ENCODE measurements at places on chromosomes 12 and 14.
A peak's percentile ranks its signal among the peaks of the same experiment; 100 is the strongest.

- DNase-seq: no peak
Measured at GRCh38 chr12:52850681-52851080, 1.9 kb upstream of the KRT78 start.

- no peak for DNase-seq
Measured at GRCh38 chr14:58695514-58695913, 57.8 kb downstream of the DACT1 start.

DNA sequence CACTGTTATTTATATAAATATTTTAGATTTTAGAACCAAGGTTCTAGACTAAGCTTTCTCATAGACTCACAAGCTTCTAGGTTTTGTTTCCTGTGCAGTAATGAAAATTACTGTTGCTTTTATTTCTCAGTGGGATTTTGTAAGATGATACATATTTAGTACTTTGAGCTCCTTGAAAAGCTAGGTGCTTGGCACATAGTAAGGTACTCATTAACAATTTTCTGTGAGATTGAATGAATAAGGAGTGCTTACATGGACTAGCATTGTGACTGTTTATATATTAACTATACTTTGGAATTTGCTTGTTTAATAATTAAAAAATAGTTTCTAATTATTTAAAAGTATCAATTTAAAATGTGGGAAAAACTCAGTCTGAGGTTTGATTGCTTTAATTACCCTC is 85.7 kb downstream of the MIA2 start:
- DNase-seq: no peak

- DNase-seq: no peak
Measured at GRCh38 chr12:101969-102878, 35.7 kb downstream of the IQSEC3 start.

GRCh38 chr12:45268672-45269411 is 52.9 kb downstream of the ANO6 start:
- DNase-seq: peak; percentile 2

GRCh38 chr12:111788178-111788654 is 21.5 kb downstream of the ALDH2 start:
- peak; percentile 44 for DNase-seq

- DNase-seq: no peak
Measured at GRCh38 chr12:120180975-120181374, 13.5 kb downstream of the GCN1 start.

GRCh38 chr12:90622431-90622830 is 332.5 kb downstream of the CCER1 start:
- DNase-seq: no peak

- no peak for DNase-seq
Measured at GRCh38 chr14:46581036-46581671, 70.4 kb downstream of the RPL10L start.

DNA sequence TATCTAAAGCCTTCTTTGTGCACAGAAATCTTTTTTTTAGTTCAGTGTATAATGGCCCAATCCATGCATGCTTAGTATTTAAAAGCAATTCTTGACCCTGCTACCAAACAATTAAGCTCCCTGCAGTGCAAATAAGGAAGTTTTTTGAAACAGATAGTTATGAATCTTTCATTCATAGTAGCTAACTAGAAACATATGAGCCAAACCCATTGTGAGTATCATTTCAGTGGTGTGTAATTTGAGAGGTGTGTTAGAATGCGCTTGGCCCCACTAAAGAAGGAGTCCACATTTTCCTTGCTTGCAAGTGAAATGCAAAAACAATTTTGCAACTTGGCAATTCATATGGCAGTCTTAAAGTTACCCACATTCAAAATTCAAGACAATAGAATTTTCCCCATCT is 14.4 kb downstream of the EPS8 start:
- no peak for DNase-seq

DNA sequence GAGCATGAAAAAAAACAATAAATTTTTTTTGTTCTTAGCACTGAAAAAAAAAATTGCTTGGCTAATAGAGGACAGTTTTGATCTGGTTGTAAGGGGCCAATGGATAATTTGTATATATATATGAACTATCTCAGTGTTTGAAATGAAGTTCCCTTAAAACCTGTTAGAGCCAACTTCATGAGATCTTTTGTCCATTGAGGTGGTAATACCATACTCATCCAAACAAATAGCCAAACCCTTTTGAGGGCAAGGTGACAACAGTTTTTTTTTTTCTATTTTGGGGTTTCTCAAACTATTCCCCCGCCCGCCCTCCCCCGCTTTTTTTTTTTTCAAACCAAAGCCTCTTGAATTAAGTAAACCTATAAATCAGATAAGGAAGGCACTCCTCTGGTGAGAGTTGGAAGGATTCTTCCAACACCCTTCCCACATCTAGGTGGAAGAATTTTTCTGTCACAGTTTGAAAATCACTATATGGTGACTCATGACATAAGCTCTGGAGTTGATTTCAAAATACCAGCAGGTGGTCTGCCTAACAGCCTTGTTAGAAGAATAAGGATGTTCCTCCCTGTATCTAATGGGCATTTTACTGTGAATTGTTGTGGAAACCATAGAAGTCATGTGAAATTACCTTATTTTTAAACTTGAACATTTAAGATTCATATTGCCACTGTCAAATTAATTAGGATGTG is 10.2 kb downstream of the ARHGAP5 start:
- DNase-seq: no peak

- no peak for DNase-seq
Measured at GRCh38 chr14:68628605-68629310, 164.1 kb downstream of the ZFP36L1 start.

GRCh38 chr12:40971911-40972310 is 216.2 kb upstream of the PDZRN4 start:
- DNase-seq: no peak

DNA sequence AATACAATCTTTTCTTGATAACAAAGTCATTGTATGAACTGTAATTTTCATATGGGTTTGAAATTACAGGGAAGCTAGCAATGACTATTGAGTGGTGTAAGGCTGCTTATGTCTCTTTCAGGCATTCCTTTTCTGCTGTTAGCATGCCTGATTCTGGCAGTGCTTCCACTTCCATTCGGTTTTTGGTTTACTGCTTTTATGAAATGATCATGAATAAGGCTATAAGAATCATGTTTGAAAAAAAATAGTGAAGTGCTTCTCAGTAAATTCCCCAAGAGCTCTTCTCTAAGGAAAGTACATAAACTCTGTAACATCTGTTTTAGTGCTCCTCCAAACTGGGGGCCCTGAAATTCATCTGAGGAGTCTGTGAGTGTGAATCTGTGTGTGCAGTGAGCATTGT is 434.0 kb upstream of the RGS6 start:
- DNase-seq: no peak

DNA sequence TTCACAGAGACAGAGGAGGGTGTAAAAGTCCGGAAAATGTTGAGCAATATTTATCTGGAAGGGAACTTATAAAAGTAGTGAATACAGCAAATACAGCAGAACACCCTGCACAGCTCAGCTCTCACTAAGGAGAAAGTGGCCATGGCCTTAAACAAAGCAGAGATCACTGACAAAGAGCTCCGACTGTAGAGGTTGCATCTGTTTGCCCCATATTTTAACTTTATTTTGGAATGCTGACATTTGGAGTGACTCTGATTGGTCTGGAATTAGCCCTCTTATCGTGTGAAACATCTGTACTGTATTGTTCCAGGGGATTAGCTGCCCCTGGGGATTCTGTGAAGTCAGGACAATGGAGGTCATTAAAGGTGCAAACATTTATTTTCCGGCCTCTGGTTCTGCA is 1275.7 kb upstream of the FLRT2 start:
- no peak for DNase-seq

DNA sequence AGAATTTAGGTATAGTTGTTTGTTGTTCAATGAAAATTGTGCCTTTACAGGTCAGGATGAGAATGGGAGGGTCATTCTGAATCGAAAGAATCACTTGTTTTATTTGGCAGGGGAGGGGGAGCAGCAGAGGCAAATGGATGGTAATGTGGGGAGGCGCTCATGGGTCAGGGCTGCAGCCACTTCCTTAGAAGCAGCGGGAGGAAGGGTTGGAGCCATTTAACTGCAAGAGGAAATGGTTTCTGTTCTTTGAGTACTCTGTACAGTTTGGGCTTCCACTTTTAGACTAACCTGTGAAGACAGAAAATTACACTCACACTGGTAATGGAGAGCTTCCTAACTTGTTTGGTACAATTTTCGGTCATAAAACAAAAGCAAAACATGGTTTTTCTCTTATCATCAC is 57.2 kb downstream of the PIWIL1 start:
- no peak for DNase-seq

- DNase-seq: no peak
Measured at GRCh38 chr12:27324530-27324929, 8.1 kb upstream of the BMAL2 start.

GRCh38 chr14:72801836-72802587 is 91.9 kb downstream of the DPF3 start:
- DNase-seq: no peak

DNA sequence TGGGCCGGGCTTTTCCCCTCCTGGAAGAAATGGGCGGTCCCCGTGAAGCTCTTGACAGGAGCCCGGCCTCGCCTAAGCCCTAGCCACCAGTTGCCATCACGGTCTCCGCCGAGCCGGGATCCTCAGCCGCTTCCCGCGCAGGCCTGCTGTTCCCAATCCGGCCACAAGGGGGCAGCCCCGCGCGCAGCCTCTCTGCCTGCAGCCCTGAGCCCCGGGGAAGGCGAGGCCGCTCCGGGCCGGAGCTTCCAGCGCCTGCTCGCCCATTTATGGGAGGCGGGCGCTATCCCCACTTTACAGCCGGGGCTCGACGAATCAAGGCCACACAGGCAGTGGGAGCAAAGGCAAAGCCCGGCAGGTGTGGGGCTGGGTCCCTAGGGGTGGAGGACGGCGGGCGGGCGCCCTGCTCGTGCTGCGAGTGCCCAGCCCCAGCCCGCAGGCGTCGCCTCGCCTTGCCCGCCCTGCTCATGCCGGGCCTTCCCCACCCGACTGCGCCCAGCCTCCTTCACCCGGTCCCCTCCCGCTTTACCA is 61.5 kb downstream of the LGMN start:
- DNase-seq: peak; percentile 90

- no peak for DNase-seq
Measured at GRCh38 chr14:80940146-80940545, 1.4 kb downstream of the CEP128 start.

DNA sequence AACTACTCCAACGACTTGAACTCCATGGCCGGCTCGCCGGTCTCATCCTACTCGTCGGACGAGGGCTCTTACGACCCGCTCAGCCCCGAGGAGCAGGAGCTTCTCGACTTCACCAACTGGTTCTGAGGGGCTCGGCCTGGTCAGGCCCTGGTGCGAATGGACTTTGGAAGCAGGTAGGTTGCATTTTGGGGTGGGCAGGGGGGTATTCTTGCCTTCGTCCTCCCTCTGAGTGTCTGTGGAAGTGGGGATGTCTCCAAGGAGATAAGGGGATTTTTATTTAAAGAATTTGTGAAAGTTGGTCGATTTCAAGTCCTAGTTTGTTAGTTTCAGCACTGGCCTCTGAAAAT is 1.3 kb downstream of the ASCL1 start:
- no peak for DNase-seq

- no peak for DNase-seq
Measured at GRCh38 chr12:2029851-2030250, 22.9 kb upstream of the CACNA1C start.

GRCh38 chr14:31212893-31213292 is 5.3 kb upstream of the HECTD1 start:
- DNase-seq: no peak

DNA sequence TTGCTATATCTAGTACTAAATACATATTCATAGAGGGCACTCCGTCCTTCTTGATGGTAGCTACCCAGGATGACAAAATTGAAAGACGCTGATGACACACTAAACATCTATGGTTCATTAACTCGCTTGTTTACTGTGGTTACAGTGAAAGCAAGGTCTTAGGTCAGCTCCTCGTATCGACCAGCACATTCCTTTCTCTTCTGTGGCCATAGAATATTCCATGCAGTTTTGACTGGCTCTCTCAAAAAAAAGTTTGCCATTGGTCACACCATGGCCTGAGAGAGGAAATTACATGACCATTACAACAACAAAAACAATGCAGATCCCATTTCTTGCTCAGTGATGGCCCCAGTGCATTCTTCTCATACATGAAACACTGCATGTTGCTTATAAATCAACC is 411.4 kb upstream of the SOX5 start:
- no peak for DNase-seq

- no peak for DNase-seq
Measured at GRCh38 chr12:12069821-12070548, 754 bp upstream of the BCL2L14 start.

GRCh38 chr14:63276492-63277342 is 42.0 kb downstream of the GPHB5 start:
- peak; percentile 64 for DNase-seq

- no peak for DNase-seq
Measured at GRCh38 chr12:89140602-89141238, 211.6 kb downstream of the DUSP6 start.

DNA sequence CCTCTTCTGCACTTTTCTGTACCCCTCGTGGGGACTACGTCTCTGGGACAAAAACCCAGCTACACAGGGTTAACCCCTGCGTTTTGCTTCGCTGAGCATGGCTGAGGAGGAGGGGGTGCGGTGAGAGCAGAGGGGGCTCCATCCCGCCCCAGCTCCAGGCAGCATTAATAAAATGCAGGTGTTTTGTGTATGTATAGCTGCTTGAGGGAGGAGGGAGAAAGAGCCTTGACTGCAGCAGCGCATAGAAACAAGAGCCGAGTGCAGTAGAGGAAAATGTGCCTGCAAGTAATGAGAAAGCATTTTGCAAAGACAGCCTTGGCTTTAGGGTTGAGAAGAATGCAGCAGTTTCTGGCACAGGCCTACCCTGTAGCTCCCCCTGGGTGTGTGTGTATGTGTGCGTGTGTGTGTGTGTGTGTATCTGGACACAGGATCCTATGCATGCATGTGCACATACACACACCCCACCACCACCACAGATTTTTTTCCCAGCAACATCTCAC is 103.9 kb downstream of the ZFP36L1 start:
- DNase-seq: no peak

DNA sequence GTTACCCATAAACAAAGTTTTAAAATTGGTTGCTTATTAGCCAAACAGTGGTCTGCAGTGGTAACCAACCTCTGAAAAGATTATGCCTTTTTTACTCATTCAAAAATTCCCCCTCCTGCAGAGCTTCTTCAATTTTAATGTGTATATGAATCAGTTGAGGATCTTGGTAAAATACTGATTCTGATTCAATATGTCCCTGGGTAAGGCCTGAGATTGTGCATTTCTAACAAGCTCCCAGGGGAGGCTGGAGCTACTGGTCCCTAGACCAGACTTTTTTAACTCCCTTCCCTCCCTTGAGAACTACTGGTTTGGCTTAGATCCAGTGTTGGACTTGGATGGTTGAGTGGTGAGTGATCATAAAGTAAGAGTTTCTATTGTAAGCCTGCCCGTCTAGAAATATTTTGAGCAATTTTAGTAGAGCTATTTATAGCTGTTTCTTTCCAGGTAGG is 90.2 kb downstream of the FUT8 start:
- no peak for DNase-seq

- DNase-seq: no peak
Measured at GRCh38 chr12:1978078-1978862, 26.0 kb downstream of the DCP1B start.

- DNase-seq: no peak
Measured at GRCh38 chr12:34205401-34205800, 183.1 kb downstream of the ALG10 start.

- peak; percentile 39 for DNase-seq
Measured at GRCh38 chr14:58428118-58428683, 682 bp downstream of the KIAA0586 start.

- no peak for DNase-seq
Measured at GRCh38 chr14:68785534-68786490, 7.1 kb downstream of the ZFP36L1 start.

- DNase-seq: no peak
Measured at GRCh38 chr14:102125546-102125945, 14.2 kb upstream of the WDR20 start.

- no peak for DNase-seq
Measured at GRCh38 chr12:64171715-64172114, 50.4 kb downstream of the KICS2 start.

- DNase-seq: no peak
Measured at GRCh38 chr12:58408516-58408915, 467.1 kb downstream of the ATP23 start.
